ENCODE measurements at places on chromosomes 11 and 22.

DNA sequence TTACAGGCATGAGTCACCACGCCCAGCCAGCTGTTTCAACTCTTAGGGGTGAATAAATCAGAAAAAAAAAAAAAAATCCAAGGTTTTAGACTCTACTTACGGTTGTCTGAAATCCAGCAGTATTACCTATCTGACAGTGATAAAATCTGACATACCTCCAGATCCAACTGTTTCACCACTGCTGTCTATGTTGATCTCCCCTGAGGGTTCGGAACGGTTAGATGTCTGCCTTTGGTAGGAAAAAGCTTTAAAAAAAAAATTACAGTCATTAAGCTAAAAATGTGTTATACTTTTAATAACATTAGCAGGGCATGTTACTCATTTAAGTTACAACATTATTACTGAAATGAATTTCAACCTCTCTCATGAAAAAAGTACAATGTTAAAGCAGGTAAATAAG, 21.1 kb downstream of the NCAPD3 start:
- DNase-seq: no peak

- DNase-seq: no peak
Measured at GRCh38 chr11:104005234-104005855, 31.1 kb upstream of the DDI1 start.

- no peak for DNase-seq
Measured at GRCh38 chr11:106853850-106854401, 164.3 kb downstream of the GUCY1A2 start.

GRCh38 chr11:65412271-65413076, 10.1 kb upstream of the NEAT1 start:
- DNase-seq: no peak

DNA sequence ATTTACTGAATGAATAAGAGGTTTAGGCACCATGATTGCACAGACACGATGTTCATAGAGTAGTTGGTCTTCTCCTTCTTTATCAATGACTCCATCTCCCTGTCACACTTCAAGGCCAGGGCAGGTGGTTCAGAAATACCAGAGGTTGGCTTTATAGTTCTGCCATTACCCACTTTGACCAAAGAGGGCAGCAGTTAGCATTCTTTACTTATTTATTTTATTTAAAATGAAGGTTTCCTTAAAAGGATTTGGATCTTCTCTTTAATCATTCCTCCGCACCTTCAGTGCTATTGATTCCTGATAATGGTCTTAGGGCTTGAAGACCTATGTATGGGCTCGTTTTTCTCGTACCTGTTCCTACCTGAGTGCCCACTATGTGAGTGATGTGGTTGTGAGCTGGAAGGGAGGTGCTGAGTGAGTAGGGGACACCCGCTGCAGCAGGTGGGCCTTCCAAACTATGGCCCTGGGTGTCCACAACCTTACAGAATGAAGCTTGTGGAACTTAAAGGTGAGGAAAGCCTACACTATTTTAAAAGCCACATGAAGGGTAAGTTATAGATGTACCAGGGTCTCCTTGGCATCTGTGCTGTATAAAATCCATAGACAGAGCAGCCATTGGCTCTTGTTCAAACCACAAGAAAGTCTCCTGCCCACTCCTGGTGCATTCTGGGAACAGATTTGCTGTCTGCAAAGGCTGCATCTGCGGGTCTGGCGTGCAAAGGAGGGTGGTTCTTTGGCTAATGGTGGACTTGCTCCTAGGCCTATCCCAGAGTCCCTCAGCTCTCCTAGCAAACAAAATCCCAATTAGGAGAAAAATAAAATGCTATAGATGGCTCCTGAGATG, 35.0 kb downstream of the TIMP3 start:
- no peak for DNase-seq

GRCh38 chr11:95262994-95263765, 32.2 kb upstream of the SESN3 start:
- no peak for DNase-seq

GRCh38 chr11:74815966-74816365, 67.3 kb downstream of the RNF169 start:
- DNase-seq: no peak

DNA sequence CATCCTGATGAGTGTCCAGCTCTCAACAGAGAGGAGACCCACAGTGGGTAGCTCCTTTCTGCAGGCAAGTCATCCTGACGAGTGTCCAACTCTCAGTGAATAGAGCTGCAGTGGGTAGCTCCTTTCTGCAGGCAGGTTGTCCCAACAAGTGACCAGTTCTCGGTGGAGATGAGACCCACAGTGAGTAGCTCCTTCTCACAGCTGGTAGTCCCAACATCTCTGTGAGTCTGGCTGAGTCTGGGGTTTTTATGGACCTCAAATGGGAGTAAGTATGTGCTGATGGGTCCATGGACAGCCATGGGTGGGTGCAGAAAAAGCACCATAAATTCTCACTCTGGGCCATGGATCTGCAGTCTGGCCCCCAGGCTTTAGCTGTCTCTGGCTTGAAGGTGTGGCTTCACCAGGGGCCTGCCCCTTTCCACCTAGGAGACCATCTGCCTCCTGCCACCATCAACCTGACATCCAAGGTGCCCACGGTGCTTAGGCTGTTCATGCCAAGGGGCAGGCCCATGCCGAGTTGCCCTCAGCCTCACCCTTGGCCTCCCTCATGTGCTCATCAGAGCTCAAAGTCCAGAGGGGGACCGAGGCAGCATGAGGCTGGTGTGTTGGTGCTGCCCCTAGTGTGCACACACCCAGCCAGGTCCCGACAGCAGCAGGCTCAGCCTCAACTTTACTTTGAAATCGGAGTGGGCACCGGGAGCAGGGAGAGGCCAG, 15.3 kb downstream of the NPAT start:
- no peak for DNase-seq

GRCh38 chr11:680970-681369, 14.1 kb downstream of the DEAF1 start:
- DNase-seq: no peak

- no peak for DNase-seq
Measured at GRCh38 chr11:128451652-128452470, 135.5 kb downstream of the ETS1 start.

- no peak for DNase-seq
Measured at GRCh38 chr11:67409781-67410368, 5.6 kb upstream of the CARNS1 start.

GRCh38 chr11:17740649-17741235, 6.2 kb downstream of the KCNC1 start:
- DNase-seq: no peak

DNA sequence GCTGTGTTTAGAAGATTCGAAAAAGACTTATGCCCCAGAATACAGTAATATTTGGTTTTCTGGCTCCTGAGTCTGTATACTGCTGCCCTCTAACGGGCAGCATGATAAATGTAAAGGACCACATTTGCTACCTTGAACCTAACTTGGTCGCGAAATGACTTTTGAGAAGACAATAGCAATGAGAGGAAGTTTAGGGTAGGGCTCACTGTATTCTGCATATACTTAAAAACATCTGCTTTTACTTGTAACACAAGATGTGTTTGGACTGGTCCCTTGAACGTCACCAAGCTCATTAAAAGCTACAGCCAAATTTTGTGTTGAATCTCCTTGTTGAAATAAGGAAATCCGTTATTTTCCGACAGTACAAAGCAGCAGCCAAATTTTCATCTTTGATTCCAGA, 309.1 kb downstream of the SWAP70 start:
- DNase-seq: peak; percentile 25

DNA sequence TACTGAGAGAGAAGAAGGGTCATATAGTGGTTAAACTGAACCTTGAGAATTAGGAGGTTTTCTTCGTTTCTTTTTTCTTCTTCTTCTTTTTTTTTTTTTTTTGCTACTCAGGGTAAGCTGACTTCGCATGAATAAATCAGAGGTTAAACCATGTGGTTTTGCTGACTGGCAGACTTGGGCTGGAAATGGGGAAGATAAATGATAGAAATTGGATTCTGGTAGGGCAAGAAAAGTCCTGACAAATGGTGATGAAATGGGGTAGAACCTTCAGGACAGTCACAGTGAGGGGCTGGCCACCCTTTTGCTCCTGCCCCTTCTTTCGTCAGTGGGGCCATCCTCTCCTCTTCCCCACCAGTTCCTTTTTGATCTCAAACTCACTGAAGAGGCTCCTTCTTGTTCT, 1.6 kb upstream of the SWAP70 start:
- no peak for DNase-seq

DNA sequence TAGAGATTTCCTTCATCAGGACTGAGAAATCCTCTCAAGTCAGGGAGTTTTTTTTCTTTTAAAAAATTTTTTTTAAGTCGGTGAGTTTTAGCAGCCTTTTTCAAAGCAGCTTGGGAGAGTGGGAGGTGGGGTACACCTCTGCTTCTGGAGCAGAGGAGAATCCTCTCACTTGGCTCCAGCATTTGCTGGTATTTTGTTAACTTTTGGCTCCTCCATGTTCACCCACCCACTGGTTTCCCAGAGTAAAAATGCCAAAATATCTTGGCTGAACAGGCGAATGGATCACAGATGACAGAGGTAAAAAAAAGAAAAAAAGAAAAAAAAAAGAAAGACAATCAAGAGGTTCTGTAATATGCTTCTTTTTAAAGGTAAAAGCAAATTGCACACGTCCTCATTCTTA, 68.0 kb downstream of the GAB2 start:
- no peak for DNase-seq

DNA sequence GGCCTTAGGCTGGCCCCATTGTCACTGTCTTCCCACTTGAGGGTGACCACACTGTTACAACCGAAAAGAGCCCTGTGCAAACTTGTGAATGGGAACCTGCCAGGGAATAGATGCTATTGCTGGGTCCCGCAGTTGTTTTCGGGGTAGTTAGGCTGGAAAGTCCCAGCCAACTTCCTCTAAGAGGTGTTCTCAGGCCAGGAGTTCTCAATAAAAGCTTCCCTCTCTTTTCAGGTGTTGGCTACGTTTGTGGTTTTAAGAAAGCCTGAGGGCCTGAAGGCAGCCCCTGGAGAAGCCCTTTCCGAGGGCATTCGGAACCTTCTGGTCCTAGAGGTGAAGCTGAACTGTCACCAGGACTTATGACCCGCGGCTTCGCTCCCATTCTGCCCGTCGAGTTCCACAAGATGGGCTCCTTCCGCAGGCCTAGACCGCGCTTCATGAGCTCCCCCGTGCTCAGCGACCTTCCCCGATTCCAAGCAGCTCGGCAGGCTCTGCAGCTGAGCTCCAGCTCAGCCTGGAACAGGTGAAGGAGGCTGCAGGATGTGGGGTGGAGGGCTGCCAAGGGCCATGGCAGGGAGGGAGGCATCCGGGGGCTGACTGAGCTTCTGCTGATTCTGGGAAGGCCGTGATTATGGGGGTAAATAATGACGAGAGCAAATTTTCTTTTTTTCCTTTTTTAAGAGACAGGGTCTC, 104.8 kb downstream of the PRR5L start:
- no peak for DNase-seq

GRCh38 chr22:20146777-20147176, 4.1 kb downstream of the CCDC188 start:
- DNase-seq: no peak

GRCh38 chr11:12141283-12141682, 30.9 kb downstream of the MICAL2 start:
- DNase-seq: no peak
